Epithelial cell of umbilical artery (primary cell): ENCODE measurements at places on chromosomes 1 and 21. TPM values are rescaled to one million over a fixed set of nuclear protein-coding genes. Genes with fewer than 3 reads are reported as not detected.

LCE6A gene
- total RNA-seq: not detected in 2 replicates

SNX7 gene
- total RNA-seq: 54.9 and 67.6 TPM in 2 replicates

C1orf185 gene
- not detected in 2 replicates for total RNA-seq

SLC30A7 gene
- 38.3 and 58.2 TPM in 2 replicates for total RNA-seq

CNR2 gene
- not detected in 2 replicates for total RNA-seq

TTLL7 gene
- total RNA-seq: 1.9 and 2.7 TPM in 2 replicates

JAK1 gene
- total RNA-seq: 121 and 135 TPM in 2 replicates

S100A2 gene
- 2.9 and 4.0 TPM in 2 replicates for total RNA-seq
